ENCODE measurements at places on chromosomes 7 and 10.

DNA sequence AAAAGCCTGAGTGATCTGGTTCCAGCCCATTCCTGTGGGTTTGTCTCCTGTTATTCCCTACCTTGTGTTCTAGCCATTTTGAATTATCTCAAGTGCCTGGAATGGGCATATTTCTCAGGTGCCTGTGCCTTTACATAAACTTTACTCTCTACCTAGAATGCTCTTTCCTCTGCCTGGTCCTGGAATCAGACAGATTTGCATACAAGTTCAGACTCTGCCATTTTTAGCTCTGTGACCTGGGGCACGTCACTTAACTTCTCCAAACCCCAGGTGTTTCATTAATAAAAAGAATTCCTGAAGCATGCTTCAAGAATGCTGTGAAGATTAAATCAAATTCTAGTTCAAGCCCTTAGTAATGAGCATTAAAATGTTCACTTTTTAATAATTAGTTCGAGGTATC, 7.8 kb downstream of the DCLRE1A start:
- DNase-seq = no peak

GRCh38 chr10:15146366-15146765, 22.1 kb downstream of the NMT2 start:
- DNase-seq = no peak

GRCh38 chr10:88178758-88179157, 315.3 kb downstream of the PTEN start:
- DNase-seq = no peak

DNA sequence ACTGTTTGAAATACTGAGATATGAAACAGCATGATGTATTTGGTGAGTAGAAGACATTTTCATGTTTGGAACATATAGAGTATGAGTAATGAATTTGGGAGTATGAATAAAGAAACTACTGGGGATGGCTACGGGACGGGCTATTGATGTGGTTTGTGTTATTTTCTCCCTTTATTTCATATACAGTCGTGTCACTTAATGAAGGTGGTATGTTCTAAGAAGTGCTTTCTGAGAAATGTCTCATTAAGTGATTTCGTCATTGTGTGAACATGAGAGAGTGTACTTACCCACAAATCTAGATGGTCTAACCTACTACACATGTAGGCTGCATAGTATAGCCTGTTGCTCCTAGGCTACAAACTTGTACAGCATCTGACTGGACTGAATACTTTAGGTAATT, 106.3 kb downstream of the CCNY start:
- no peak for DNase-seq

GRCh38 chr7:123539871-123540270, 5.5 kb upstream of the IQUB start:
- no peak for DNase-seq

DNA sequence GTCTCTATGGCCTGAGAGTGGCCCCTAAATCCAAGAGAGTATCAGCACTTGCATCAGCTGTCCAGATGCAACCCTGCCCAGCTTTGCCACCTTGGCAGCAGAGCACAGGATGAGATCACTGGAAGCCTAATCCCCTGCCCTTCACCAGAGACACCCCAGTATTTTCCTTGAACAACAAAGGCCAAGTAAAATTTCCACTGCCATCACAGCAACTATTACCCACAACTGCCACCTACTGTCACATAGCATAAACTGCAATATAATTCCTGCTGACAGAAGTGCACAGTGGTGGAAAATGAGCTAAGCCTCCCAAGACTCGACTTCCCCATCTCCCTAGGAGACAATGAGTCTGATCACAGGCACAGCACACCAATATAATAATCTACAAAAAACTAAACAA, 462.8 kb upstream of the ZWINT start:
- no peak for DNase-seq

DNA sequence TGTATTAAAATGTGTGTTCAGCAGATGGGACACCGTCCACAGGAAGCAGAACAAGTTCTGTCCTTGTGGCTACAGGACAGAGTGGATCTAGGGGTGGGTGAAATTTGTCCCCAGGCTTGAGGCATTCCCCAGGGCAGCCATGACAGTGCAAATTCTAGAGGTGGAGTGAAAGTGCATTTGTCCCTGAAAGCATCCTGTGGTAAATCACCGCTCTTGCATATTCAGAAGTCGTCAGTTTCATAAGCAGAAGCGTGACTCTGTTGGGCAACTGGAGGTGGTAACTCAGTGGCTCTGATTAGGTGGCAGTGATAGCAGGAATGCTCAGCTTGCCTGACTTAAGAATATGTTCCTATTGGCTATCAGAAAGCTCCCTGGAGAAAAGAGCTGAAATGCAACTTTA, 96.6 kb downstream of the SNX10 start:
- no peak for DNase-seq

GRCh38 chr7:376306-377079, 86.5 kb downstream of the FOXL3 start:
- no peak for DNase-seq

DNA sequence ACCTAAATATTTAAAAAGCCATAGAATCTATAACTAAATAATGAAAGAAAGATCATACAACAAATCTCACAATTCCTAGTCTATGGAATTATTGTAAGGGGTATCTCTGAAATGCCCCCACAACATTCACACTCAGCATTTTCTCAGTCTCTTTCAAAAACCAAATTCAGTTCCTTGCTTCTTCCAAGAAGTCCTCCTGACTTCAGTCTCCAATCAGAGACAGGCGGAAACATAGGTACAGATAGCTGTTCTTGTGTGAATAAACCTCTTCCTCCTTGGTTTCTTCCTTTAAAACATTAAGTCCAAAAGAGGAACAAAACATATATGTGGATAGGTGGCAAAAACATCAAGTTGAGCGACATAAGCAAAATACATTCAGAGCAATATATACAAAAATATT, 13.9 kb upstream of the FBXW4 start:
- DNase-seq = no peak

- DNase-seq = no peak
These were observed 147.6 kb downstream of the POLR1F start for GRCh38 chr7:19561121-19561805.

GRCh38 chr7:100516135-100516812, 22.7 kb upstream of the AGFG2 start:
- DNase-seq = no peak

GRCh38 chr10:102710609-102711008, 3.6 kb downstream of the ARL3 start:
- DNase-seq = no peak

DNA sequence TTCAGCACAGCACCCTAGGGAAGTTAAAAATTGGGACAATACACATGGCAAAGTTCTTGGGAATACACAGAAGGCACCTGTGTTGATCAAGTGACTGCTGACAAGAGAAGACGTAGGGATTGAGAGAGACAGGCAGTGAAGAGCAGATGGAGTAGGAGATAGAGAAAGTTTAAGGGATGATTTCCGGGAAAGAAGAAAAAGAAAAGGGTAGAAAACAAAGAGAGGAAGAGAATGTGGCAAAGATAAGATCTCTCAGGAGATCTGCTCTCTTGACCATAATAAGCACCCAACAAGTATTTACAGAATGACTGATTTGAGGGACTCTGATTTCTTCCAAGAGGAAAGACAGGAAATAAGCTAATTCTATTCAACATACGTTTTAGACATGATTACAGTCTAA, 15.1 kb upstream of the RALA start:
- DNase-seq = no peak

DNA sequence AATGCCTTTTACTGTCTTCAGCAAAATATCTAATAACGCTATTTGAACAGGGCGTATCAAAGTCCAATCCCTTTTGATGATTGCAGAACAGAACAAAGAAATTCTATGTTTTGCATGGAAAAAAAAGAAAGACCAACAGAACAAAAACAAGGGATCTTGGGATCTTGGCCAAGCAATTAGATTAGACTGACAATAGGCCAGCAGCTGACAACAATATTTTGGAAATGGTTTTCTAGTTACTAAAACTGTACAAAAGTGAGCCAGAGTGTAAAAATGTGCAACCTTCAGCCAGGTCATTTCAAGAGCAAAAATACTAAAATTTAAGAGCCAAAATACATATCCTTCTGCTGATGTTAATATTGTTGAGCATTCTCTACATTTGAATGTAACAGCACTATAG, 716.5 kb upstream of the KCND2 start:
- no peak for DNase-seq

DNA sequence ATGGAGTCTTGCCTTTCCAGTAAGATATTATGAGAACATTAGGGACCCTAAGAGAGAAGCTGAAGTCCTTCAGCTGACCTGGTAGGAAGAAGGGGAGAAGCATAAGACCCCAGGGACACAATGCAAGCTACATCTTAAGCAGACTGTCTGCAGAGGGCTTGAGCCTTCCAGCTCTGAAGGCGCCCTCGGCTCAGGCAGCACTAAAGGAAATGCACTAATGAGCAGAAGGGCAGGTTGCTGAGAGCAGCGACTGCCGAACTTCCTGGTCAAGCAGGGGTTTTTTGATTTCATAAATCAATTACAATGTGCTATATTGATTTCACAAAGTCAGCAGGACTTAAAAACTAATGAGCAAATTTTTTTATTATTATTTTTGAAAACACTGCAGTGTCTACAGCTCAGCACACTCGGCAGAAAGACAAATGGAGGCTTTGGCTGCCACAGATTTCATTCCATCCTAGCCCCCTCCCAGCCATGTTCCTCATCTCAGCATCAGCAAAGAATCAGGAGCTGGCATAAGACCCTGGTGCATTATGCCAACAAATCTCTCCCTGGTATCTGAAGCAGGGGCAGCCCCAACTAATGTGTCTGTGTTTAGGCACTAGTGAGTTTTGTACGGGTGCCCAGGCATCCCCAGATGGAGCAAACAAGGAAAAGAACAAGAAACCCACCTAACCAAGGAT, 57.1 kb downstream of the LRRTM3 start:
- no peak for DNase-seq

DNA sequence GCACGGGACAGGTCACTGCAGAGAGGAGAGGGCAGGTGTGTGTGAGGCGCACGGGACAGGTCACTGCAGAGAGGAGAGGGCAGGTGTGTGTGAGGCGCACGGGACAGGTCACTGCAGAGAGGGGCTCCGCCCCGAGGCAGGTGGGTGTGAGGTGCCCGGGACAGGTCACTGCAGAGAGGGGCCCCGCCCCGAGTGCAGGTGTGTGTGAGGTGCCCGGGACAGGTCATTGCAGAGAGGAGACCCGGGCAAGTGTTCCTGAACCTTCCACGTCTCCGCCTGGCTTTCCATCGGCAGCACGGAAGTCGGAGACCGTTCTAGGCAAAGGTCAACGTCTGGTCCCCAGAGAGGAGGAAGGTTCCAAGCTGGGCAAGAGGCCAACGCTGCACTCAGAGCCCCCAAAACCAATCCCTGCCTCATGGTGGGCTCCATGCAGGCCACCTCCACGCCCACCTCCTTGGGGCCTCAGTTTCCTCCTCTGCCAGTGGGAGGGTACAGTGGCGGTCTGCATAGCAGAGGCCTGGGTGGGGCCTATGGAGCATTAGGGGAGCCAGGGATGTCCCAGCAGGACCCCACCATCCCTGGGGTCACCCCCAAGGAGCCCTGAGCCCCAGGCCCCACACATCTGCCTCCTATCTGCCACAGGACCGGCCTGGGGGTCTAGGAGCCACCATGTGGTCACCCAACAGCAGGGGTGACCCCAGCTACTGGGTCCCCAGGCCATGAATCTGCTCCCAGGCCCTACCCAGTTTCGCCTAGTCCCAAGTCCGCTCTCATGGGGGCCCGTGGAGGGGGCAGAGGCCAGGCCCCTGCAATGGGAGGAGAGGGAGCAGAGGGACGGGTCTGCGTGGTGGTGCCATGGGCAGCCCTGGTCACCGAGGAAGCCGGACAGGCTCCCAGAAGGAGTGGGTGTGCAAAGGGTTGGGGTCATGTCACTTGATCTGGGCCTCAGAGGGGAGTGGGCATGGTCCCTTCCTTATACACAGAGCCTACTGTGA, 57.0 kb downstream of the STK32C start:
- DNase-seq = no peak
